GF-D8 (cell line): ENCODE measurements at places on chromosomes 5 and 9.

- DNase-seq: no peak
These were observed 8.1 kb upstream of the PRR7 start for GRCh38 chr5:177438468-177438867.

DNA sequence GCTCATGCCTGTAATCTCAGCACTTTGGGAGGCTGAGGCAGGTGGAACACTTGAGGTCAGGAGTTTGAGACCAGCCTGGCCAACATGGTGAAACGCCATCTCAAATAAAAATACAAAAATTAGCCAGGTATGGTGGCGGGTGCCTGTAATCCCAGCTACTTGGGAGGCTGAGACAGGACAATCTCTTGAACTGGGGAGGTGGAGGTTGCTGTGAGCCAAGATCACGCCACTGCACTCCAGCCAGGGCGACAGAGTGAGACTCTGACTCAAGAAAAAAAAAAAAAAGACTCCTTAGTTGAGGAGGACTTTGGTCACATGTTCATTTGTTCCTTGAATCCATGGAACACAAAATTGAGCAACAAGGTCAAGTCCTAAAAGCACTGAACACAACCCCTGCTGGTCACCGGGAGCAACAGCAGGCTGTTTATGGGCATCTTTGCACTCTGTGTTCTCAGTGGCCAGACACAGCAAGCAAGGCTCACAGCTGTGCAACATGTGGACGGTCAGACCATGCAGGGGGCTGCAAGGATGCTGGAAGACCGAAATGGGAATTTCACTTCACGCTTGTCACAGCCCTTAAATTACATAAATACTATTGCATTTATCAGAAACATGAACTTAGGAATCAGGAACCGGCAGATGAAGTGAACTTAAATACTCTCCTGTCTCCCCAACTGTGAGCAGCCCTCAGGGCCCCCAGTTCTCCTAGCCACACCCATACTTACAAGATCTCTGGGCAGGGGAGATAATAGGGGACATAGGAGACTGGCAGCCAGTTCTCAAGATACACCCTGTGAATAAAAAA, 2.8 kb downstream of the GBGT1 start:
- DNase-seq: peak; percentile 58

GRCh38 chr5:68433923-68434879, 218.6 kb downstream of the PIK3R1 start:
- peak; percentile 2 for DNase-seq

- DNase-seq: no peak
These were observed at the start of gene ADAMTS19 for GRCh38 chr5:129459777-129460671. Gene ADAMTS19 (plus strand): TSS chr5:129460298. CDS start chr5:129460392, 94 bp downstream.

DNA sequence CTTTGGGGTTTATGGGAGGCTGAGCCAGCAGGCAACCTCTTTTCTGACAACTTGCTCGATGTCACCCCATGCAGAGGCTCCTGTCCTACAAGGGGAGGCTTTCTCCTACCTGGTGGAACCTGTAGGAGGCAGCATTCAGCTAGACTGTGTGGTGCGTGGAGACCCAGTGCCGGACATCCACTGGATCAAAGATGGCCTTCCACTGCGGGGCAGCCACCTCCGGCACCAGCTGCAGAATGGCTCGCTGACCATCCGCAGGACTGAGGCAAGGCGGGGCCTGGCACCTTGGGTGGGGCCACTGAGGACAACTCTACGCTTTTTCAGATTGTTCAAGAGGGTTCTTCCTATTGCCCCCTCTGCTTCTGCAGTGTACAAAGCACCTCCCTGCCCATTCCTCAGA, 36.1 kb upstream of the ASS1 start:
- no peak for DNase-seq

GRCh38 chr5:35884773-35885172, 28.1 kb downstream of the IL7R start:
- no peak for DNase-seq

DNA sequence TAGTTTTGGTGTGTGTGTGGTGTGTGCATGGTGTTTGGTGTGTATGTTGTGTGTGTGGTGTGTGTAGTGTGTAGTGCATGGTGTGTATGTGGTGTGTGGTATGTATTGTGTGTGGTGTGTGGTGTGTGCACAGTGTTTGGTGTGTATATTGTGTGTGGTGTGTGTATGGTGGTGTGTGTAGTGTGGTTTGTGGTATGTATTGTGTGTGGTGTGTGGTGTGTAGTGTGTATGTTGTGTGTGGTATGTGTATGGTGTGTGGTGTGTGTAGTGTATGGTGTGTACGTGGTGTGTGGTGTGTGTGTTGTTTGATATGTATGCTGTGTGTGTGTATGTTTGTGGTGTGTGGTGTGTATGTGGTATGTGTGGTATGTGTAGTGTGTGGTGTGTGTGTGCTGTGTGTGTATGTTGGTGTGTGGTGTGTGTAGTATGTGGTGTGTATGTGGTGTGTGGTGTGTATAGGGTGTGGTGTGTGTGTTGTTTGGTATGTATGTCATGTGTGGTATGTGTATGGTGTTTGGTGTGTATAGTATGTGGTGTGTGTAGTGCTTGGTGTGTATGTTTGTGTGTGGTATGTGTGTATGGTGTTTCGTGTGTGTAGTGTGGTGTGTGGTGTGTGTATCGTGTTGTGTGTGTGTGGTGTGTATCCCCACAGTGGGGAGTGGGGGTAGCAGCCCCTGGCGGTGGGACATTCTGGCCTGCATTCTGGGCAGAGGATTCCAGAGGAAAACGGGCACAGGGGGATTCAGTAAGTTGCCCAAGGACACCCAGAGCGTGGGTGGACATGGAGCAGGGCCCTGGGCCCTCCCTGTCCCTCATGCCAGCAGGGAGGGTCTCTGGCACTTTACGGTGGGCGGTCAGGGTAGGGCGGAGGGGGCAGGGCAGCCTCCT, 79.7 kb downstream of the HMCN2 start:
- DNase-seq: no peak

DNA sequence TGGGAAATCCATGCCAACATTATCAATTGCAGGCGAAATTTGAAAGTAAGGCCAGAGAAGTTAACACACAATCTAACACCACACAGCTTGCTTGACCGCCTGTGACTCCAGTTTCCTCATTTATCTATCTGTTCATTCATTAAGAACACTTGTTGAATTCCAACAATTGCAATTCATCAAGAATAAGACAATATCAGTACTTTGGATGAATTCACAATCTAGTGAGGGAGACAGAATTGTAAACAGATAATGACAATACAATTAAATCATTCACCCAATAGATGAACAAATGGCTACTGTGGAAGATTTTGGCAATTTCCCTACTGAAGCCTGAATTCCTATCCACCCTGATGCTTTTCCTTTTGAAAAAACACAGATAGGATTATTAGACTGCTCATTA, 181.6 kb downstream of the TRIM36 start:
- DNase-seq: no peak

GRCh38 chr5:96870094-96871026, 5.9 kb upstream of the ERAP2 start:
- no peak for DNase-seq

DNA sequence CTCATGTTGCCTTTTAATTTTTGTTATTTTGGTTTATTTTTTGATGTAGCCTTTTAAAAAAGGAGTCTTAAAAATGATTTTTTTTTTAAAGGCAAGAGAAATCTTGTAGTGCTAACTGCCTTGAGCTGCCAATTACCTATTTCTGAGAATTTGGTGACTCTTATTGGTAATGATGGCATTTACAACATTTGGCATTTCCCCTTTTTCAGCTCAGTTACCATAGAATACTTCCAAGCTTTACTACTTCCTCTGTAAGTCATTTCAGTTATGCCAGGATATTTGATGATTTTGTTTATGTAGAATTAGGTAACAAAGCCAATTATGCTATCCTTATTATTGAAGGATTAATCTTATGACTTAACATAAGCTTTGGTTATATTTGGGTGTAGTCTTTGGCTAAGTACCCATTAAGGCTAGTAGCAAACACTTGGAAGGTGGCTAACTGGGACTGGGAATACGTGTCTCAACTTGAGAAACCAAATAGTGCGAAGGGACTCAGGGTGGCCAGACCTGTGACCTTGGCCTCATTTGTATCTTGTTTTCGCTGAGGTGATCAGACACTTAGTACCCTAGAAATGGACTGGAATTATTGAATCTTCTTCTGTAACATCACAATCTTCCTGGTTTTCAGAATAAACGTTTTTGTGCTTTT, 27.7 kb downstream of the CDC37L1 start:
- DNase-seq: peak; percentile 81

GRCh38 chr9:100555471-100555870, 22.4 kb upstream of the CAVIN4 start:
- no peak for DNase-seq

DNA sequence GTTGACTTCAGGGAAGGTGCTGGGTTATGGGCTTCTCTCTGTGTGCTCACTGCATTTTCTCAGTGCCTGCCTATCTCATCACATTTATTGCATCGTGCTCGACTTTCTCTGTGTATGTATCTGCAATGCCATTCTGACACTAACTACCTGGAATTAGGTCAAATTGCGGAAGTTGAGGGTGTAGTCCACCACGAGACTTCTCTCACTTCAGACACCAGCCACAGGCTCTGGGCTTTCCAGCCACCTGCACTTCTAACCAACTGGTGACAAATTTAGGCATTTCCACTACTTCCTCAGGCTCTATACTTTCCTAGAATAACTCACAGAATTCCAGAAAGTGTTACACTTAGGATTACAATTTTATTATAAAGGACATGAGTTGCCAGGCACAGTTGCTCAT, 188.6 kb upstream of the ZNF608 start:
- peak; percentile 5 for DNase-seq

GRCh38 chr5:9545136-9545991, 511 bp downstream of the SEMA5A start:
- no peak for DNase-seq

- DNase-seq: no peak
These were observed 116.0 kb downstream of the PSD2 start for GRCh38 chr5:139911425-139912120.

- DNase-seq: peak; percentile 95
These were observed 76.8 kb downstream of the STK10 start for GRCh38 chr5:172110921-172111851.

DNA sequence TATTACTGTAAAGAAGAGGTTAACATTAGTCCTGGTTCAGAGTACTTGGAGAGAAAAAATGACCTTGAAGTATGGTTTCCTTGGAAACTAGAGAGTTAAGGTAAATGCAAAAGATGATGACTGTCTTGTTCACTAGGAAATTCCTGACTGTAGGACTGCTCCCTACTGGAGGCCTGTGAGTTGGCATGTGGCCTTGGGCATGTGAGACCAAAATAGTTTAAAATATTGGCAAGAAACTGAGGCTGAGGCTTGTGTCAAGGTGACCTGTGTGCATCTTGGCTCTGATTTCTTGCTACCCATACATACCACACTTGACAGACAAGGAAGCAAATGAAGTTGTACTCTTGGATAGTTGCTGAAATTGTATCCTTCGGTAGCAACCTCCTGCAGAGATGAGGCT, 96.5 kb downstream of the TARS1 start:
- no peak for DNase-seq

- DNase-seq: no peak
These were observed 334.5 kb upstream of the ITGA1 start for GRCh38 chr5:52453176-52453575.

DNA sequence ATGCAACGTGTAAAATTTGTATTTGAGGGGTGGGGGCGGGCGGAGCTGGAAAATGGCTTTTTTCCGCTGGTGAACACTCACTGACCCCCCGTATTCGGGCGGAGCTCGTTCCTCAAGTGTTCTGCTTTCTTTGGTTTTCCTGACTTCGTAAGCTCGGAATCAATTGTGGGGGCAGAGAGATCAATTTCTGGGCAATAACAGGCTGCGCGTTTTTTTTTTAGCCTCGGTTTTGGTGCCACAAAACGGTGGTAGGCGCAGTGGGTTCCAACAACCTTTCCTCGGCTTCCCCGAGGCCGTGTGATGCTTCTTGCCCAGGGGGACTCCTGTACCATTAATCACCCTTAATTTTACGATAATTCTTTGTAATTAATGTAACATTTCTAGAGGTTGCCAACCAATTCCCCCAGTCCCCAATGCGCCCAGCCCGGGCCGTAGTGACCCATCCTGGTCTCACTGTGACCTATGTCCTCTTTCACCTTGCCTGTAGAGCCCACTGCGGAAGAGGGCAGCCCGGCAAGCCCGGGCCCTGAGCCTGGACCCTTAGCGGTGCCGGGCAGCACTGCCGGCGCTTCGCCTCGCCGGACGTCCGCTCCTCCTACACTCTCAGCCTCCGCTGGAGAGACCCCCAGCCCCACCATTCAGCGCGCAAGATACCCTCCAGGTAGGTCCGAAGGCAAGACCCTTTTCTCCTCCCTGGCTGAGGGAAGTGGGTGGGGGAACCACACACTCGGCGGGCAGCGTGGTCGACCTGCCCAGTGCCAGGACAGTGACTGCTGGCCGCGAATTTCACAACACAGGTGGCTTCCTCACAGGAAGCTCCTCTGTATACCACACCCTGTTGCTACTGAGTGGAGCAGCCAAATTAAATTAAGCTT, 3.7 kb downstream of the NR4A3 start:
- no peak for DNase-seq

DNA sequence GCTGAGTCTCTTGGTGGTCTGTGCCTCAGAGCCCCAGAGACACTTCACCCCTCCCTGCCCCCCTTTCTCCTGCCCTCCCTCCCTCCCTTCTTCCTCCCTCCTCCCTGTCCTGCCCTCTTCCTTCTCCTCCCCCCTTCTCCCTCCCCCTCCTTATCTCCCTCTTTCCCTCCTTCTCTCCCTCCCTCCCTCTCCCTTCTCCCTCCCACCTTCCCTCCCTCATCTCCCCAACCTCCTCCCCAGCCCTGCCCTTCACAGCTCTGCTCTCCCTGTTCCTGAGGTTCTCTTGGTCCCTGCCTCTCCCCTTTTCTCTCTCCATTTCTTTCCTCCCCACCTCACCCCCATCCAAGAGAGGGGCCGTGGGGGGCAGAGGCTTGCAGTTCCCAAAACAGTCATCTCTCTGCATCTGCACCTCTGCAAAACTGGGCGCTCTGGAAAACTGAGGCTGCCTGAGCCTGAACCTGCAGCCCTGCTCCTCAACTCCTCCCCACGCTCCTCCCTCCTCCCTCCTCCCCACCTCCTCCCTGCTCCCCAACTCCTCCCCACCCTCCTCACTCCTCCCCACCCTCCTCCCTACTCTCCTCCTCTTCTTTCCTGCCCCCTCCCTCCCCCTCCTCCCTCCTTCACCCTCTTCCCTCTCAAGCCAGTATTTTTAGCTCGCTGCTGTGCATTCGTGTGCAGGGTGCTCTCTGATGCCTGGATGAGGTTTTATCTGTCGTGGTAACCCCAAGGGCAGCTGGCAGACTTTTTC, 219.1 kb downstream of the C9orf50 start:
- DNase-seq: no peak

DNA sequence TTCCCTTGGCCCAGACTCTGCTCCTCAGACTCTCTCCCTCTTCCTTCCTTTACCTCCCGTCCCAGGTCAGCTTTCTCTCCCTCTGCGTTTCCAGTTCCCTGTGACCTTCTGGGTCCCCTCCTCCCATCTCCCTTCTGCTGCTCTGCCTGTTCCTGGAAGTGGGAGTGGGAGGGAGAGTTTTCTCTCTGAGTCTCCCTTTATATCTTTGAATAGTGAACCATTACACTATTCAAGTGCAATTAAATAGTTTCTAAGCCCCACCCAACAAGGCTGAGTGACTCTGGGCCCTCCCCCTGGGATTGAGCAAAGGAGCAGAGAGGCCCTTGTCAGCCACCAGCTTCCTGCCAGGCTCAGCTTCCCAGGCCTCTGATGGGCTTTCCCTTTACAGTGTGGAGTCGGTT, 34.8 kb downstream of the THBS4 start:
- no peak for DNase-seq

GRCh38 chr9:126852086-126852688, 8.3 kb upstream of the ZBTB34 start:
- DNase-seq: no peak

- DNase-seq: no peak
These were observed 43.5 kb downstream of the DMAC1 start for GRCh38 chr9:7756088-7756487.
